GM10248 (cell line): ENCODE measurements at places on chromosomes 2 and 18.

GRCh38 chr2:173823543-173823939 is 141.6 kb downstream of the SP3 start:
- DNase-seq, result no peak

DNA sequence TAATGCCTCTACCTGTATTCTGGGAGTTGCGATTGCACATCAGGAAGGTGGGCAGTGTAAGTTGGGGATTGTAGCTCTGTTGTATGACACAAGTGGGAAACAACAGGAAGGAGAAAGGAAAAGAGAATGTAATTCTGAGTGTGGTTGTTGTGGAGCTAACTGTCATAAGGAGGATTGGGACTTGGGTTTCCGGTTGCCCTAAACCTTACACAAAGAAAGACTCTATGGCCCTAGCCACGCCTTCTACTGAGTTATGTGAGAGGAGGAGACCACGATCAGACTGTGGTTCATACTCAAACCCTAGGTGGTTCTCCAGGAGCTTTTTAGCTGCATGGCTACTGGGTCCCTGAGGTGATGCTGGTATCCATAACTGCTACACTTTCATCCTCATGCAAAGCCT is 86.5 kb downstream of the TANC1 start:
- DNase-seq, result no peak

- DNase-seq, result no peak
Observed at GRCh38 chr18:76255070-76255683, 239.9 kb downstream of the ZNF516 start.

DNA sequence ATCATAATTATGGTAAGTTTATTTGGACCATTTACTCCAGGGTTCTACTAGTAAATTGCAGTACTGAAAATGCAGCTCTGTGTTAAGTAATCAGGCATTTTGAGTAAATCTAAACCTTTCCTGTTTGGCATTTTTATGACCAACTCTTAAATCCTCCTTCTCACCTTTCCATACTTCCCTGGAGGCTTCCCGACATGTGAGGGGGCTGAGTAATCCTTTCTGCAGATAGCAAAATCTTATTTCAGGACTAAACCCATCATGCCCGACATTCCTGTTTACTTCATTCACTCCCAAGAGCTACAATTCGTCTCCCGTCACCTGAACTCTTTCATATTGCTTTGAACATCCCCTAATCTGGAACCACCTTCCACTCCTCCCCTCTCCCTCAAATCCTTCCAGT is 296.6 kb downstream of the IKZF2 start:
- no peak for DNase-seq

DNA sequence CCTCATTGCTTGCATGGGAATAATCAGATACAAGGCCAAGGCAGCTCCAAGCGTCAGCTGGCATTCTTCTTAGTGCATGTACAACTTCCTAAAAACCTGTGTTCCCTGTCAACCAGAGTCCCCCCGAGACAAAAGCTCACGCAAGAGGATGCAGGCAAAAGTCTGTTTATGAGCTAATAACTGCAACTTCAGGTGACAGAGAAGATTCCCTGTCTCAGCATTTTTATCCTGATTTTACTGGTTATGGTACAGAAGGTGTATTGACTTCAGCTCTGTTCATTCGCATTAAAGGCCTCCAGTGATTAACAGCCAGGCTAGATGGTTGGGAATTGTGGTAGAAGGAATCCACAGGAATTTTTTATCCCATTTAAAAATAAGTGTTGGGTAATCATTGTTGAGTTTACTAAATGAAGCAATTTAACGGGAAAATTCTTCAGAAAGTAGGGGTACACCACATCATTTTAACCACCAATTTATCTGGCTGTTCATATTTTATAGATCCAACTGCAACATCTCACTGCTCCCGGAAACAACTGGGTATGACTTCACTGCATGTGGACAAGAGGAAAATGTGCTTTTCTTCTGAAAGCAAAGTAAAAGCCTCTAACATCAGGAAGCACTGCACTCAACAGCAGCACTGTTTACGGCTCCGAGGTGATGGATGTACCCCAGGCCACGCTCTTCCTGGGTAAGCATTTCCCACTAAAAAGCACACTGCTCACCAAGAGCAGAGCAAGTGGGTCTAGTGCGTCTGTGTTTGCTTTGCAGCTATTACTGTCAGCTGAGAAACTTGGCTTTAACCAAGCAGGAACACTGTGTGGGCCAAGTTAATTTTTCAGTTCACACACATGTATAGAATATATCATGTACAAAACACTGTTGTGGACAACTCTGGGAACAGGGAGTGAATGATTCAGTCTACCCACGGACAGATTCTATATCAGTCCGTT is 31.9 kb downstream of the CCBE1 start:
- no peak for DNase-seq

GRCh38 chr2:38856165-38856564 is 19.6 kb downstream of the DHX57 start:
- no peak for DNase-seq

GRCh38 chr2:55338268-55338667 is 69.2 kb upstream of the MTIF2 start:
- DNase-seq, result no peak

GRCh38 chr18:9965711-9966624 is 52.2 kb downstream of the VAPA start:
- no peak for DNase-seq

DNA sequence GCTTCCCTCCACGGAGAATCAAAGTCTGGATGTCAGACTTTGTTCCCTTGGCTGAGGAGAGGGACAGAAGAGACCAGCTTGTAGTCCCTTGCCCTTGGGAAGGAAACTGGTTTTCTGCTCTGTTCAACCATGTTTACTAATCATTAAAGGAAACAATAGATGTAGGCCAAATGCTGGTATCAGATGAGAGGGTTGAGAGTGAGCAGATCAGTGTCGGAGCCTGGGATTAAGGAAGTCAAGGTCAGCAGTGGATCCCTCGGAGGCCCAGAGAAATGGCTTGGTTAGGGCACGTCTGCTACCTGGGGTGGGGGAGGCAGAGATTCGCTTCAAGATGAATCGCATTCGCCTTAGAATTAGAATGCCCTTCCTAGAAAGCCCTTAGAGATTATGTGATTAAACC is 109.1 kb downstream of the MYCN start:
- DNase-seq, result no peak

GRCh38 chr2:38653715-38654527 is 12.0 kb upstream of the GALM start:
- DNase-seq, result no peak

- DNase-seq, result no peak
Observed at GRCh38 chr2:84966731-84967130, 4.2 kb upstream of the KCMF1 start.

DNA sequence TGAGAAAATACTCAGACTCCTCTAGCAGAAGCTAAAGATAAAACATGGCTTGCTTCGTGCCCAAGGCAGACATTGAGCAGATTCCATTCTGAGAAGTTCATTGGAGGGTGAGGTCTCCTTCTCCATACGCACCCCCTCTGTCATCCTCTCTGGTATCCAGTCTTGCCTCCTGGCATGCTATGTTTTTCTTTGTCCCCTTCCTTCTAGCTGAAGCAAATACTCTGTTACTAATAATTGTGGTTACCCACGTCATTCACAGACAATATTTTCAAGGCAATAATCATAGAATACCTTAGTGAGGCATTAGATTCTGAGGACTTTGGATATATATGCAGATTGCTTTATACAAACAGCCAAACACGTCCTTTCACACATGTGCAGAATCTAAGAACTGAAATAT is 66.2 kb upstream of the KLF7 start:
- no peak for DNase-seq

DNA sequence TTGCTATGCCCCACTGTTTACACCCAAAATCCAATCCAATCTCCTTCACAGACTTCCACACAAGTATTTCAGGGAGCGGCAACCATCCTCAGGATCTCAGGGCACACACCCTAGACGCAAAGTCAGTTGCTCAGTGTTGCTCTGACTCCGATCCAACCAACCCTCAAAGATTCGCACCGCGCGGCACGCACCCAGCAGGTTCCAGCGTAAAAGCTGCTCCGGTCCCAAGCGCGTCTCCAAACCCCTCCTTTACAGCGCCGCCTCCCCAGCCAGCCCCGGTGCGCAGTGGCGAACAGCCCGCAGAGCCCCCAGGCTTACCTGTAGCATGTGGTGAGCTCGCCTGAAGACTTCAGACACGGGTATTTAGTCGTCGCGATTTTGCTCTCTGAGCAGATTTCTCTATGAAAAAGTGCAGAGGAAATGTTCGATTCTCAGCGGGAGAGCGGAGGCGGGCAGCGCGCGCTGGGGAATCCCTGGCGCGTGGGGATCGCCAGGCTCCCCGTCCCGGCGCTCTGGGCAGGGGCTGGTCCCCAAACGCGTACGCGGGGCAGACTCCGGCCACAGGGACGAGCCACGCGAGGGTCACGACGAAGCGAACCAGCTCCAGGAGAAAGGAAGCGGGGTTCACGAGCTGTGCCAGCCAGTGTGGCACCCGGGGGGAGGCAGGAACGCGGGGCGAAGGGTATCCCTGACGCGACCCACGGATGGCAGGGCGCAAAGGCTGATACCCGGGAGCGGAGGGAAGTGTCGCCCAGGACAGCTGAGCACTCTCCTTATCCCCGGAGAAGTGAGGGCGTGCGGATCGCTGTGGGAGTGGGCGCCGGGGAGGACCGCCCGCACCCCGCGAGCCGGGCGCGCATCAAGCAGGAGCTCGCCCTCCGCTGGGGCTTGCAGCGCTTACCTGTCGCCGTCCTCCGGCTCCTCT is 650 bp downstream of the CCBE1 start:
- peak; percentile 40 for DNase-seq

DNA sequence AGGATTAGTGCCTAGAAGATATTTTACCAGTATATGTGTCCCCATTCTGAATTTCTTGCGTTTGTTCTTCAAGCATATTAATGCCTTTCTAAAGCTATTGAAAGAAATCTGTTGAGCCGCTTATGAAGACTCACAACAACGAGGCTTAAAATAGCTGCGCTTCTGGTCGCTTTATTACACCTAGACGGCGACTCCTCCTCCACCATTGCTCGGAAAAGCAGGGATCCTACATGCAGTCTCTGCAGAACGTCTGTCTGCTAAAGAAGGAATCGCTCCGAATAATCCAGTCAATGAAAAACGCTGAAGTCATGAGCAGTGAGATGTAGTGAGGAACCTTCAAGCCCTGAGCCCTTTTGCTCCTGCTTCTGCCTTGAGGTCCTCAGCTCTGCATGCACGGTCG is 94.8 kb upstream of the ZNF516 start:
- no peak for DNase-seq

GRCh38 chr2:149027590-149028250 is 10.8 kb upstream of the LYPD6B start:
- DNase-seq, result no peak

DNA sequence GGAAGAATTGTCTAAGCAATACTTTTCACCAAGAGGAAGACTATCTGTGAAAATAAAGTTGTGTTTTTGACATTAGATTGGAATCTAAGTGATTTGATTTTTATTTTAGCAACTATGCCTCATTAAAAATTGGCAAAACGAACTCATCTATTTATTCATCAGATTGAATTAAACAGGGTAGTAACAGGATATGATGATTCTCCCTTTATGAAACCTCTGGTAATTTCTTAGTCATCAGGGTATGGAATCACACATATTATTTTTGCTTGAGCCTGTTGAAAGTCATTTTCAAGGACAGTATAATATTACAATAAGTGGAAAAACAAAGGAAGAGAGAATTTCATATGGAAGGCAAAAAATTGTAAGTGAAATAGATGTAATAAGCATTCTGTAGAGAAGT is 22.0 kb downstream of the ZNF804A start:
- DNase-seq, result no peak

DNA sequence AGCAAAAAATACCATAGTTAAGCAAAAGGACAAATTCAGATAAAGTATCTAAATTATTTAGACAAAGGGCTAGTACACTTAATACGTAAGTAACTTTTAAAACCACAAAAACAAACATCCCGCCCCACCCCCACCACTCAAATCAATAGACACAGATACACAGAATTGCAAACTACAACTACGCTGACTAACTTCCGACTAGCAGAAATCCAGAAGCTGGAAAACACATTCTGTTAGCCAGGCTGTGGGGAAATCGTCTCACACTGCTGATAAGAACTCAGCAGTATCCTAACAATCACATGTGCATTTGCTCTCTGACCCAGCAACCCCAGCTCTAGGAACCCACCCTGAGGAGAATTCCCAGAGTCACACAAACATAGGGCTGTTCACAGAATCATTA is 16.6 kb downstream of the FAM168B start:
- DNase-seq, result no peak

DNA sequence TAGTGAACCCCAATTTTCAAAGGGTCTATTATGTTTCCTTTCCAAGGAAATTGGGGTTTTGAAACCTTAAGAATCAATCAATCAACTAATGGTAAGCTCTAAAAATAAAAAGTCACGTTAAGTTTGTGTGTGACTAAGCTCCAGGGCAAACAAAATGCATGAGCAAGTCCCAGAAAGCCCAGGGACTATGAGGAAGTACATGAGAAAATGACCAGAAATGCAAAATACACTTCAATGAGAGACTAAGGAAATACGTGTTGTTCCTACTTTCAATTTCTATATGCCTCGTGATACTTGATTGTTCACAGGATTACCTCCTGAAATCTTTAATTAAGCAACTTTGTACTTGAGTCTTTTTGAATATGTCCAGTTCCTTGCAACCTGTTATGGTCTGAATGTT is 684.4 kb upstream of the SYT4 start:
- no peak for DNase-seq

- no peak for DNase-seq
Observed at GRCh38 chr2:12617853-12618252, 98.9 kb upstream of the TRIB2 start.

- peak; percentile 48 for DNase-seq
Observed at GRCh38 chr18:62249478-62250097, 62.5 kb downstream of the RELCH start.

GRCh38 chr2:181104512-181105115 is 124.2 kb downstream of the UBE2E3 start:
- DNase-seq, result no peak

DNA sequence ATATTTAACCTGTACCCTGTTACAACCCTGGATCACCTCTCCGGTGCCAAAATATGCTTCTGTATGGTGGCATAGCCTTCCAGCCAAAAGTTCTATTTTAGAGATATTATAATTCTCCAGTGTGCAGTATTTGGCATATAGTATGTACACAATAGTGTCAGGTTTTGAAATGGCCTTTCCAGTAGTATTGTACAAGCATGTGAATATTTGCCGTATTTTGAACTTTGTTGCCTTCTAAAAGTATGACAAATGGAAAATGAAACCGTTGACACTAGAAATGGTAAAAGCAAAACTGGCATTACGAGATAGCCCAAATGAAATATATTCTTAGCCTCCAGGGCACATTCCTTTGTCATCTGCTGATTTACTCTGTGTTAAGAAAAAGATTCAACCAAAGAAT is 431.2 kb downstream of the LRP1B start:
- DNase-seq, result no peak

GRCh38 chr2:207157162-207157481 is 8.6 kb downstream of the KLF7 start:
- DNase-seq, result no peak

DNA sequence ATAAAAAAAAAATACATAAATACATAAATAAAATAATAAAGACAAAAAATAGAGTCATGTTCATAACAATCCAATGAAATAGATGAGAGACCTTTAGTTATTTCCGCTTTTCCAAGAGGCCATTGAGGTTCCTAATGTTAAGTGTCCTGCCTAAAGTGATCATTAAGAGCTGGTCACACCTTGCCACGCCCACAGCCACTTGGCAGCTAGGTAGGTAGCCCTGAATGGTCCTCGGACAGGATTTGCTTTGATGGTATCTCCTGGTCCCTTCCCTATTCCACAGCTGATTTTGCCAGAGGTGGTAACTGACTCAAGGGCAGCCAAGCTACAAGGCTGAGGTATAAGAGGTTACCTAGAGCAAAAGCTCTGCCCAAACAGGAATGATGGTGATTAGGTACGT is 24.5 kb upstream of the TANC1 start:
- no peak for DNase-seq
